ENCODE measurements at places on chromosomes 7 and 10. TPM values are rescaled to one million over a fixed set of nuclear protein-coding genes. Genes with fewer than 3 reads are reported as not detected.

SCIN gene
- total RNA-seq, result 1.6 TPM

RFC2 gene
- 13.5 TPM for total RNA-seq

GSAP gene
- total RNA-seq, result 0.83 TPM

HOXA6 gene
- total RNA-seq, result not detected

DNA sequence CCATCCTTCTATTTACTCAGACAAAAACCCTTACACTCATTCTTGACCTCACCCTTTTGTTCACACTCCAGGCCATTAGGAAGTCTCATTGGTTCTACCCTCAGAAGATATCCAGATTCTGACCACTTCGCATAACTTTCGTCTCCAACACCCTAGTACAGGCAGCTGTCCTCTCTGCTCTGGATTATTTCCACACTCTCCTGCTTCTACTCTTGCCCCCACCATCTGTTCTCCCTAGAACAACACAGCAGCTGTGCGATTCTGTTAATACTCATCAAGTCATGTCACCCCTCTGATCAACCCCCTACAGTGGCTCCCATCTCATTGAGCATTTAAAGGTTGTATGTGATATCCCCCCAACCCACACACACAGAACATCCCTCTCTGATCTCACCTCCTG is 15.5 kb upstream of the TRIL start:
- DNase-seq, result no peak

- DNase-seq, result no peak
Observed at GRCh38 chr10:60564475-60564874, 174.8 kb upstream of the ANK3 start.

GRCh38 chr7:48976253-48976652 is 51.9 kb downstream of the CDC14C start:
- no peak for DNase-seq

DNA sequence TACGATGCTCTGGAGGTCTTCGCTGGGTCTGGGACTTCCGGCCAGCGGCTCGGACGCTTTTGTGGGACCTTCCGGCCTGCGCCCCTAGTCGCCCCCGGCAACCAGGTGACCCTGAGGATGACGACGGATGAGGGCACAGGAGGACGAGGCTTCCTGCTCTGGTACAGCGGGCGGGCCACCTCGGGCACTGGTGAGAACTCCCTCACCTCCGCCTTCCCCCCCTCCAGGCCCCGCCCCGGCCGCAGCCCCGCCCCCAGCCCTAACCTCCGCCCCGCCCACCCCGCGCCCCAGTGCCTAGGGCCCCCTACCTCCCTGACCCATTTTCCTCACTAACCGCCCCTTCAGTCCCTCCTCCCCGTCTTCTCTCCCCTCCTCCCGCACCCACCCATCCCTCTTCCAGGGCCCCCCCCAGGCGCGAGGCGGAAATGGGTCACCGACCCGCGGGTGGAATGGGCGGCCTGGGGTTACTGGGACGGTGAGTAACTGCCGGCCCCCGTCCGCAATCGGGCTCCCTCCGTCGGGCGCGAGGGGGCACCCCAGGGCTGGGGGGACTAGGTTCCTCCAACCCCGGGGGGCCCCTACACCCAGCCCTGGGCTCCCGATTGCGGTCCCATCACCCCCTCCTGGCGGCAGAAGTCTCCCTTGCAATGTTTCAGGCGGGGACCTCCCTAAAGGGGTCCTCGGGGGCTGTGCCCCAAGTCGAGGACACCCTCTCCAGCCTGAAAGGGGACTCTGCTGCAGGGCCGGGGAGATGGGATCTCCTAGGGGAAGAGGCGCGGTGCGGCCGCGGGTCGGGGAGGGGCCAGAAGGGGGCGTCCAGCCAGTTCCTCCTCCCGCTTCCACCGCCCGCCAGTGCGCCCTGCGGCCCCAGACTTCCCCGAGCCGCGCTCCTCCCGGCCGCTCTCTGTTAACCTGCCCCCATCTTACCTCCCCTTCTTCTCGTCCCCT is 2.1 kb downstream of the PCOLCE start:
- DNase-seq, result peak; percentile 90

DNA sequence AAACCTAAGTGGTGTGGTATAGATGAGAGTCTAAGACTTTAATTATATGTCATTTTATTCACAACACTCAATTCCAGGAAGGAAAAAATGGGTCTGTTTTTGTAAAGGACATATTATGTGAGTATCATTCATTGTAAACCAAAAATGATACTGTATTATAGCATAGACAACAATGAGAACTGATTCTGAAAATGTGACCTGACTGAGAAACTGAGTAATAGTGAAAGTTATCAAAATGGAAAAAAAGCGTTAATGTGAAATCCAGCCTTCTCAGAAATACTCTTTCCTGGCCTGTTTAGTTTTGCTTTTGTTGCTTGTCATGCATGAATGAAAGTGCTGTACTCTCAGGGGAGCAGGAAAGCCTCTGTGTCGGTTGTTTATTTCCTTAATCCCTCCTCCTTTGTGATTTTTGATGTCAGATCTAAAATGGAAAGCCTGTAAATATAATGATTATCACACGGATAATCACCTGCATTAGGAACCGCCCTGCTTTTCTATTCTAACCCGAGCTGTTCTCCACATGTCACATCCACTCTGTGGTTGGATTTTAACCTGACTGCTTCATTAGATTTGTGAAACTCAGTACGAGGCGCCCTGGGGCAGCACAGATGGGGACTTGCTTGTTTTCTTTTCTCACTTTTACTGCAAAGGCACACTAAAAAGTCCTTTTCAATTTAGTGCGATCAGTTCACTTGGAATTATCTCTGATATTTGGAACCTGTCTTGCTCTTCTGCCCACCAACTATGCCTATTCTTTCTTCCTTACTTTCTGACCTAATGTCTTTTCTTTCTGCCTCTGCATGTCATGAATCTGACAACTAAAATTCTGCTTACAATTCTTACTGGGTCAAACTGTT is 240.9 kb upstream of the KAT6B start:
- no peak for DNase-seq

DNA sequence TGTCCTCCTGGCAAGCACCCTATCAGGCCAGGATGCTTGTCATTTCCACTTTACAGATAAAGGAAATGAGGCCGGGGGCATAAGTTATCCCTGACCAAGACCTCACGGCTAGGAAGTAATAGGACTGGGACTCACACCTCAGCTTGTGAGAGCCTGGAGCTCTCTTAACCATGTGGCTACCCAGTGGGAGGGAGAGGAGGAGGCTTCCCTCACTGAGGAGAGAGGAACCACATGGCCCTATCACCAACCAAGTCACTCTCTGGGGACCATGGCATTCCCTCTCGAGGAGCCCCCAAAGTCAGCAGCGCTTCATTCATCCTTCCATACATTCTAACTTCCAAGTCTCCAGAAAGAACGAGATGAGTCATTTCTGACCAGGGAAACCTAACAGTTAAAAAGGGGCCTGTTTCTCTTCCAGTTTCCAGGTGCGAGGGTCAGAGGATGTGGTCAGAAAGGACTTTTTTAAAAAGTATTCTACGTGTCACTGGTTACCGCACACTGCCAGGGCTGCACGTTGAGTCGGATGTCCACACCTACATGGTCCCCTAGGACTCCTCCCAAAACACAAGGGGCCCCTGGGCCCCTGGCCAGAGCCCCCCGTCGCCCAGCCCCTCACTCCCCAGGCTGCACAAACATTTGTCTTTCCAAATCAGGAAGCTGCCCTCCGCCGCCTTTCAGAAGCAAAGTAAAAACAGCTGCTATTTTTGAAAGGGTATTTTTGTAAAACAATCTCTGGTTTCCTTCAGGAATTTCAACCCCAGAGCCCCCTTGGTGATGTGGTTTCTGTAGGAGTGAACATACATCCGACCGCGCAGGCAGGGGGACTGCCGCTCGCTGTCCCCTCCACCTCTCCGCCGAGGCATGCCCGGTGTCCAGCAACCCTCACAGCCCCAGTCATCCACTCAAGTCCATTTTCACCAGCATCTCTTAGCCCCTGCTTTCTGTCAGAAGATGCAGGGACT is 128.2 kb upstream of the CHST15 start:
- no peak for DNase-seq

DNA sequence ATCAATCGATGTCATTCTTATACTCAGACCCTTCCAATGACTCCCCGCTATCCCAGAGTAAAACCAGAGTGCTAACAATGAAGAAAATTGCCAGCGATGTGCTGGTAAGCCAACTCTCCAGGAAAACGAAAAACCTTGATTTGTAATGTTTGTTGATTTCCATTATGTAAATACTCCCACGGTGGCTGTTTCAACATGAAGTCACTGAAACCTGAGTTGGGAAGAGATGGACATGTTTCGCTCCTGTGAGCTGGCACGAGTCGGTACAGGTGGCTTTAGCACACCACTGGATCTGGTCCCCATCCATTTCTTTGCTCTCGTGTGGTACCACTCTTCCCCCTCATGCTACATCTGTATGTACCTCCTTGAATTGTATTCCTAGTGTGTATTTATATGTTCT is 52.9 kb downstream of the AP3M1 start:
- no peak for DNase-seq

DNA sequence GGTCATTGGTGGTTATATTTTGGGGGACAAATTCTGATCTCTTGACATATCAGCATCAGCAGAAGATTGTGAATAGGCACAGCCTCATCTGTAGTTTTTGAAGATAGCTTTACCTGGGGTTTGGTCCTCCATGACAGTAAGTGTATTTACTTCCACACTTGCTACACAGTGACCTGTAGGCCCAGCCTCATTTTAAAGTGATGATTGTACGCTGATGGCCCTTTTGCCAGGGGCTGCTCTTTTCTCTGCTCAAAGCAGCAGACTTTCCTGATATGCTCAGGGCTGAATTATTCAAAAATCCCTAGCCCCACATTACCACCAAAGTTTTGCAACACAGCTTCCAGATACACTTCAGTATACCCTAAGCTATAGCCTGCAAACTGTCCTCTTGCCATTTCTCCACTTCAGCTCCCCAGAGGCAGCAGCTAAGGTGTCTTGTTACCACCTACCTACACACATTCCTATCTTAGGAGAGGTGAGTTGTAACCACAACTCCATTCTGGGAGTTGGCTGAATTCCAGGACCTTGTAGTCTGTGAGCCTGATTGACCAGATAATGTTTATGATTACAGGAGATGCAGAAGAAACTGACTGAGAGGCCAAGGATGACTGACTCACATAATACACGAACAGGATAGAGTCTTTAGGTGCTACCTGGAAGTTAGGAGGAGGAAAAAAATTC is 6.0 kb downstream of the ASB4 start:
- DNase-seq, result no peak

DNA sequence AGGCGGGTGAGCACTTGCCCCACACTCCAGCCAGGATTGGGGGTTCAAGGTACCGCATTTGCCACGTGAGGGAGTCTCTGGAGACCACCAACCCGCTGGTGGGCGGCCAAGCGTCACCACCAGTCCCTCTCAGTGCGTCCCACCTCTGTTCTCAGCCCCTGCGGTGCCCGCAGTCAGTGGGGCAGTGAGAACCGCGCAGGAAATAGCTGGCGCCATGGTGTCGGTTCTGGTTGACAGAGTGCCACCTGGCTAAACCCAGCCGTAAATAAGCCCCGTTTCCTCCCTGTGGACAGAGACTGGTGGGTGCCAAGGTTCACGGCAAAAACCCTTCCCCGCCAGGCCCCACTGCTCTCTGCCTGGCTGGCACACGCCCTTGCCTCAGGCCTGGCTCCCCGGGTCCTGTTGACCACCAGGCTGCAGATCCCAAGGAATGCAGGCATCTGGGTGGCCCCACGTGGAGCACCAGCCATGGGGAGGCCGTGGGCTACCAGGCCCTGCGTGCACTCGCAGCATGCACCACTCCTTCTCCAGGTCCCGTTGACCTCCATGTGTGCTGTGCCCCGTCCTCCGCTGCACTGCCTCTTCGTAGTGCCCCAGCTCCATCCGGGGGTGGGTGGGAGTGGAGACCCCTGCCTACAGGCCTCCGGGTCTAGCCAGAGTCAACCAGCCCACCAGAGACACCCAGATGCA is 140.0 kb downstream of the LHPP start:
- no peak for DNase-seq

GRCh38 chr10:52353205-52353604 is 39.1 kb downstream of the DKK1 start:
- DNase-seq, result no peak

Data from osteocyte (in vitro differentiated cells).